Mucosa of descending colon (tissue), 3 donors: ENCODE measurements at places on chromosomes 13 and 19. TPM values are rescaled to one million over a fixed set of nuclear protein-coding genes. Genes with fewer than 3 reads are reported as not detected.
A peak's percentile ranks its signal among the peaks of the same experiment; 100 is the strongest.

- DNase-seq, result no peak
These were observed 31.2 kb downstream of the LACC1 start for GRCh38 chr13:43910856-43911255.

GRCh38 chr13:21913010-21913409 lies 242.1 kb downstream of the FGF9 start:
- DNase-seq, result no peak

DNA sequence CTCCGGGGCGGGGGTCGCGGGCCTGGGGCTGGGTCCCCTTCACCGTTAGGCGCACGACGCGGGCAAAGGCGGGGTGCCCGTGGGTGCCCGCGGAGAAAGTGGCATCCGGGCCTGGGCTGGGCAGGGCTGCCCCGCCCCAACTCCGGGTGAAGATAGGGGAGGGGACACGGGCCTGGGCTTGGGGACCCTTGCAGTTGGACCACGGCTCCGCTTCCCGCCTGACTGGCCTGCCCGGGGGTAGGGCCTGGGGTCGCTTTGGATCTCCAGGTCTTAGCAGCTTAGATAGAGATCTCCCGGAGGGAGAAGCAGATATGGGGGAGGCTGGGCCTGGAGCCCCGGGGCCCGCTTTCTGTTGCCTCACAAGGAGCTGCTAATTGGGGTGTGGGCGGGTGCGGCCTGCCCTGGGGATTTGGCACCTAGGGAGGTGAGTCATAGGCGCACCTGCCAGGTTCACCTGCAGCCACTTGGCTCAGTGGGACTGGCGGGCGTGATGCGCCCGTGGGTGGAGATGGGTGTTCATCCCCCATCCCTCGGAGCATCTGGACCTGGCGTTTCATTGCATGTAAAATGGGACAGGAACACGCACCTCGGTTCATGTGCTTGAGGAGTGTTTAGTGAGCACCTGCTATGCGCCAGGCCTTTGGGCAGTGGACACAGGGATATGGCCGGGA lies 585 bp downstream of the MAP1S start:
- DNase-seq, result peak; percentile 76

DNA sequence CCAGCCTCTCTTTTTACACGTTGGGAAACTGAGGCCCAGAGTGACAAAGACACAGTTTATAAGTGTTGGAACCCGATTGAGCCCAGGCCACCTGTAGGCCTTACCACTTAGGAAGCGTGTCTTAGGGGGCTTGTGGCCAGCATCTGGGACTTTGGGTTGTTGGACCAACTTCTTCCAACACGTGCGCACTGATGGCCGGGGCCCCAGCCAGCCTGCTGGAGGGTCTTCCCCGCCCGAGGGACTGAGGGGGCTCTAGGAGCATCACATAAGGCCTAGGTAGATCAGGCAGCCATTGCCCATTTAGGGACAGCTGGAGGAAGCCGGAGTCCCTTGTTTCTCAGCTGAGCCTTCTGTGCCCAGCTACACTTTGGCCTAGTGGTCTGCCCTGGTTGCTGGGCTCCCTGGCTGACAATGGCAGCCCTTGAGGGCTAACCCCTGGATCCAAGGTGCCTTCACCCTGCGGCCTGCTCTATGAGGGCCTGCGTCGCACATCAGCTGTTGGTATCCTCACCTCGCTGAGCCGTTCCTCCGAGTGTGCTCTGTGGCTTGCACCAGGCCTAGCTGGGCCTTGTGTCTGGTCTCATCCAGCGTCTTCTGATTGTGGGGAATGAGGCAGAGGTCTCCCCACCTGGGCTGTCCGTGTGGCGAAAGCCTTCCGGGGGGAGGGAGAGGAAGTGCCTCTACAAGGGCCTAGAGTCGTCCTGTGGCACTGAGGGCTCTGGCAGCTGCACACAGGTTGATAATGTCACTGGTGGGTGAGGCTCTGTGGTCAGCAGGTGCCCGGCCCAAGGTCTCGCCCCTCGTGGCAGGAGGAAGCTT lies 1.2 kb downstream of the RAB11B start:
- no peak for DNase-seq

- no peak for DNase-seq
These were observed 256.9 kb downstream of the DLEU7 start for GRCh38 chr13:50586414-50587083.

DNA sequence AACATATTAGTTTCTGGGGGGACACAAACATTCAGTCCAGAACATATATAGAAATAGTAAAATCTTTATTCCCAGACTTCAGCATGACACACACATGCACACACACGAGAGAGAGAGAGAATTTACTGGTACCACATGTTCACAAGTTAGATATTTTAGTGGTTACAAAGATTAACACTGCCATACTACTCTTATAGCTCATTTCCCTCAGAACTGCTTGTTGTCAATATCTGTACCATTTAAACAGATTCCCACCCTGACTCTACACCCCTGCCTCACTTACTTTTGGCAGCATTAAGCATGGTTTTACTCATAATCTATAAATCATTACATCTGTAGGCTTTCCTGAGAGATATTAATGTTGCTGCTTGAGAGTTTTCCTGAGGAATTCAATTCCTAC lies 524.7 kb upstream of the HTR2A start:
- no peak for DNase-seq

GRCh38 chr19:24140099-24140498 lies 53.1 kb downstream of the ZNF254 start:
- no peak for DNase-seq

DNA sequence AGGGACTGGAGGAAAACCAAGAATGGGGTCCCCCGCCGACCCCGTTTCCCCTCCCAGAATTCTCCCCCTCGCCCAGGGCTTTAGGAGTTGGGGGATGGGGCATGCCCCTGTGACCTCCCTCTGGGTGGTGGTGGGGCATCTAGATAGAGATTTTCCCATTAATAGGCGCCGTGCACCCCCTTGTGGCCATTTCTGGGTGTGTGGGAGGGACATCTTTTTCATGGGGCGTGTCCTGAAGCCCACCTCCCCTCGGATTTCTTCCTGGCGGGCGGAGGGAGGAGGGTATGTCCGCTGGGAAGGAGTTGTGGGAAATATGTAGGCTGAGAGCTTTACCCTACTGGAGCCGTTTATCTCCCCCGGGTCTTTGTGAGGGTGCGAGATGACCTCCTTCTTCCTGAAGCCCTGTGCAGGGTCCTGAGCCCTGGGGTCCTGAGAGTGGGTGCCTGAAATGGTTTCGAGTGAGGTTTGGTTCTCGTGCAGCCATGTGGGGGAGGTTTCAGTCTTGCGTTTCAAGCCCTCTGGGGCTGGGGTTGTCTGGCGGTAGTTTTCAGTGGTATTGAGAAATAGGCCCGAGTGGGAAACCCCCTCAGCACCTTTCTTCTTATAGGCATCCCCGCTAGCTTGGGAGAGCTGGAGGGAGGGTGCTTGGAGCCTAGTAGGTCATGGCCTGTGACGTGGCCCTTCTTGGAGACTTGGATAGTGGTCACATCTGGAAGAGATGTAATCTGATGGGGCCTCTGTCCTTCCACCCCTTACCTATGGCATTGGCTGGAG lies 1.0 kb downstream of the PRMT1 start:
- peak; percentile 83 for DNase-seq

DNA sequence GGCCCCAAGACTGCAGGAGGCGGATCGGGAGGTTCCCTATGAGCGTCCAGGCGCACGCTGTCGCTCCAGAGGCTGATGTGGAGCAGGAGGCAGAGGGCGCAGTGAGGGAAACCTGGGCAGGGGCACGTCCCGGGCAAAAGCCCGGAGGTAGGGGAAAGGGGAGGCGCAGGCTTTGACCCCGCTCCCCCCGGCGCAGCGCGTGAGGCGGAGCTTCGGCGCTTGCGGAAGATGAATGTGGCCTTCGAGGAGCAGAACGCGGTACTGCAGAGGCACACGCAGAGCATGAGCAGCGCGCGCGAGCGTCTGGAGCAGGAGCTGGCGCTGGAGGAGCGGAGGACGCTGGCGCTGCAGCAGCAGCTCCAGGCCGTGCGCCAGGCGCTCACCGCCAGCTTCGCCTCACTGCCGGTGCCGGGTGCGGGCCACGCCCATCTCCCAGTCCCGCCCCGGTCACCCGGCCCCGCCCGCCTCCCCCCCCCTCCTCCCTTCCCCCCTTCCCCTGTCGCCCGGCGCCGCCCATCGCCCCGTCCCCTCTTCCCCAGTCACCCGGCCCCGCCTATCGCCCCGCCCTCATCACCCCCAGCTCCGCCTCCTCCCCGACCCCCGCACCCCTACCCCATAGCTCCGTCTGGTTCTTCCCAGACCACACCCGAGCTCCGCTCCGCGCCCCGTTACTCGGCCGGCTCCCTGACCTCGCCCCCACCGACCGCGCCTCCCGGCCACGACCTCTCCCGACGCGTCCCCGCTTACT lies 4.1 kb downstream of the HMG20B start:
- DNase-seq, result peak; percentile 38

PTH2 gene
- total RNA-seq, result not detected

LILRB1 gene
- total RNA-seq, result 10.7 TPM
